ENCODE measurements at places on chromosomes 7 and 10.

- DNase-seq, result no peak
These were observed 18.5 kb upstream of the EIF5AL1 start for GRCh38 chr10:79493806-79494205.

GRCh38 chr10:52883996-52884871 is 111.7 kb upstream of the MBL2 start:
- peak; percentile 57 for DNase-seq

GRCh38 chr7:134165252-134165651 is 38.1 kb downstream of the LRGUK start:
- no peak for DNase-seq

GRCh38 chr10:132133005-132133404 is 53.7 kb upstream of the DPYSL4 start:
- DNase-seq, result no peak

- DNase-seq, result no peak
These were observed 163.3 kb upstream of the PRKCQ start for GRCh38 chr10:6743291-6743849.

DNA sequence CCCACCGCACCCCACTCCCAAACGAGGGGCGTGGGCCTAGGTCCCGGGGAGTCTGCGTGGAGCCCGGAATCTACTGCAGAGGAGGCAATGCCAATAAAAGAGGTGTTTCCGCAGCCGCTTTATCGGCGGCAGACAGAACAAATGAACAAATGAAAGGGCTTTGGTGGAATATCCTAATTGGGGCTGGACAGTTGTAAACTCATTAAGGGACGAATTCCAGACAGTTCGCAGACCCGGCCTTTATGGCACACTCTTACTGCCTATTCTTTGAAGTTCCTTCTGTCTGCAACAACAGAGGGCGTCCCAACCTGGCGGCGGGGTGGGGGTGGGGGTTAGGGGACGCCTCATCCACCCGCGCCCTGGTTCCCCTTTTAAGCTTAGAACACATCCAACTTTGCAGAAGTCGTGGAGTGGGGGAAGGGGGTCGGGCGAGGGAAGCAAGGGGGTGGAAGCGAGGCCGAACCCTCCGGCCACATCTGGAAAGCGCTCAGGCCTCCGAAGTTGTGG is 4.1 kb downstream of the HOXA9 start:
- DNase-seq, result no peak
